ENCODE measurements at places on chromosomes 5 and 9.

GRCh38 chr9:15909297-15909696, 356.5 kb downstream of the CCDC171 start:
- no peak for DNase-seq

- DNase-seq, result no peak
Measured at GRCh38 chr9:89864257-89864656, 259.4 kb downstream of the GADD45G start.

GRCh38 chr9:3648722-3649246, 123.0 kb upstream of the RFX3 start:
- DNase-seq, result no peak

- DNase-seq, result no peak
Measured at GRCh38 chr5:113047733-113048652, 71.4 kb downstream of the DCP2 start.

DNA sequence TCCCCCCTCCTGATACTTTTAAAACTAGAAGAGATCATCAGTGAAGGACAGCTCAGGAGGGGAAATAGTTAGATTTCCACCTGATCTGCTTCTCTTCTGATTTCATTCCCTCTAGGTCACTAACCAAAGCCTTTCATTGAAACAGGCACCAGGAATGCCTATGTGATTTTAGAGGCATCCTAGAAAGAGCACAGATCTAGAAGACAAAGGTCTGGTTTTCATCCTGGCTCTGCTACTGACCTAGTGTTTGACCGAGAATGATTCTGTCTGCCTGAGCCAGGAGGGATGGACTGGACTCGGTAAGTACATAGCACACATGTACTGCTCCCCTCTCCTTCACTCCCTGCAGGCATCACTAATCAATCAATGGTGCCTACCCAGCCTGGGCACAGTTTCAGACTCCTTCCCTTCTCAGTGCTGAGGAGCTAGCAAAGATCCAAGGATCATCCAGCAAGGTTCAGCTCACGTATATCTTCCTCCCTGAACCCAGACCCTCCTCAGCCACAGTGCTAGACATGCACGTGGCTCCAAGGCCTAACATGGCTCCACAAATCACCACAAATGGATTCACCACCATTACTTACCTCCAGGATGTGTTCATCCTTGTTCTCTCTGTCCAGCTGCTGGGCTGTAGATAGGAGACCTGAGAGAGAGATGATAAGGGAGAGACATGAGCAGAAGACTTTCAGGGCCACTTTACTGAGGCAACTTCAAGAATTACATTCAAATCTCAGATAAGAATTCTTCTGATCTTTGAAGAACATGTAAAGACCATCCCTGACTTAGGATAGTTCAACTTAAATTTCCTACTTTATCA, 35.2 kb downstream of the FAT2 start:
- no peak for DNase-seq

DNA sequence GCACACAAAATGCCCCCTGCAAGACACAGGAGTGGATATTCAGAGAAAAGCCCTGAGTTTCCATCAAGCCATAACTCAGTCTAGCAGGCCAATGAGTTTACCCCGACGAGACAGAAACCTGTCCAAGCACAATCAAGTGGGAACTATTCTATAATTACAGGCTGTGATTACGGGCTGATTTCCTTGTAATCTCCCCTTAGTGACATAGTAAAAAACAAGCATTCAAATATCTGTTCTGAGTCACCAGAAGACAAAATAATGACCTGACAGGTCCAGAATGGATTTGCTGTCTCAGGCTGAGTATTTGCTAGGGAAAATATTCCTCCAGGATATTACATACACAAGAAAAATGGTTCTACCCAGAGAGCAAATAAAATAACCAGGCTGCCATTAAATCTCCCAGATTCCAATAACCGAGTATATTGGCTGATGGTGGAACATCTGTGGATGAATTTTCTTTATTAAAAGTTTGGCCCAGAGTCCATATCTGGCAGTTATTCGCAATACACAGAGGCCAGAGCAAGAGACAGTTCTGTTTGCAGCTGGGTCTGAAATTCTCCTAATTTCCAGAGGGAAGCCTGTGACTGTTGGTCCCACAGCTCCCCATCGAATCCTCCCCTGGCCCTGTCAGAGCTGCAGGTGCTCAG, 35.8 kb downstream of the OLFM1 start:
- DNase-seq, result no peak

DNA sequence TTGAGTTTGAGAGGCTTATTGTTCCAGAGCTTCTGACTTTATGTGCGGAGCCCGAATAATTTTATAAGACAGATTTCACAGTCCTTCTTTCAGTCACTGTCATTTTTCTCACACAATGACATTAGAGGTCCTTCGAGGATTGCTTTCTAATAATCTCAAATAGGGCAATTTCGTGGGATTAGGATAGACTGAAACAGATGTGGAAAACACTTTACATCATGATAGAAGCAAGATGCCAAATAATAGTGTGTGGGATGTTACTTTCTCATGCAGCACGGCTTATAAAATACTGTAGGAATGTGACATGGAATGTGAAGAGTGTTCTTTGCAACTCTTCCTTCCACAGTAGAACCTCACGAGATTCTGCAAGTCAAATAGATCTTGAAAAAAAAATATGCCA, 451.3 kb downstream of the SEMA5A start:
- no peak for DNase-seq
